ENCODE measurements at places on chromosomes 11 and 22.

GRCh38 chr11:93504110-93505095, 38.8 kb downstream of the SMCO4 start:
- DNase-seq, result no peak

DNA sequence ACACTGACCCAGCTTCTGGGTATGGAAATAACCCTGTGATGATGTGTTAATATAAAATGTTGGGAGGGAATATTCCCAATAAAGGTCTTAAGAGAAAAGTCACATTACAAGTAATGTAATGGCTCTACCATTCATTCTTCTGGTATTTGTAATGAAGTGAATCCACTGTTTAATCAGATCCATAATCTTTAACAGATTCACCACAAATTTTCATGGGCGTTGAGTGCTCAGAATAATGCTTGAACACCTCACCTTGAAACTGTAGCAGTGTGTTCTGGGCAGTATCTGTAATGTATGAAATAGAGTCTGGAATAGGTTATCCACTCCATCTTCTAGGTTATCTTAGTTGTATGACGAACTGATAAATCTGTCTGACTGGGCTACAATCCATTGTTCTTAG, 26.6 kb upstream of the CRTAM start:
- no peak for DNase-seq

GRCh38 chr11:130426223-130426836, 2.1 kb downstream of the ADAMTS8 start:
- DNase-seq, result no peak

- DNase-seq, result no peak
Observed at GRCh38 chr11:123217897-123218296, 22.8 kb upstream of the CLMP start.

- DNase-seq, result peak; percentile 59
Observed at GRCh38 chr11:34358258-34358727, 483 bp upstream of the ABTB2 start.

DNA sequence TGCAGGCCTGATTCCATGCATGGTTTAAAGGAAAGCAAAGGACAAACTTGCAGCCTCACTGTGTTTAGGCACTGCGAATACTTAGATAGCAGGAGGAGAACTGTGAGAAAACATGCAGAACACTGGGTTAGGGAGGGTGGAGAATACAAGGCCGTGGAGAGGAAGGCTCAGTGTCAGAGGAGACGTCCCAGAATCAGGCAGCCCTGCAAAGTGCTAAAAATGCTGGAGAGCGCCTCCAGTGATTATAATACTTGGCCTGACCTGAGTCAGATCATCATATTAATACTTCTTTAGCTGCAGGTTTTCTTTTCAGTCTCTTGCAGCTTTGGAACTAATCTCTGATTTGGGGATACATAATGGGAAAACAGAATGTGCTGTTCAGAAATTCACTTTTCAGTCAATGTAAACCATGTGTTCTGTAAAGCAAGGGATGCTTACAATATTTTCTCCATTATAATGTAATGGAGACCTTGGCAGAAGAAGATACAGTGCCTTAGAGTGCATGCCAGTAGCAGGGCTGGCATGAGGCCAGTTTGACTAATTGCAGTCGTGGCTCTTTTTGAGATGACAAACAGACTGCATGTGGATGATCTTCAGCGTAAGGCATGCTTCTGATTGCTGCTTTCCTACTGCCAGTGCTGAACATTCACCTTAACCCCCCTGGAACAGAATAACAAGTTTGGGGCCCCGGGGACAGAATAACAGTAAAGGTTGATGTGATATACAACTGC, 16.8 kb downstream of the EXT2 start:
- DNase-seq, result no peak

DNA sequence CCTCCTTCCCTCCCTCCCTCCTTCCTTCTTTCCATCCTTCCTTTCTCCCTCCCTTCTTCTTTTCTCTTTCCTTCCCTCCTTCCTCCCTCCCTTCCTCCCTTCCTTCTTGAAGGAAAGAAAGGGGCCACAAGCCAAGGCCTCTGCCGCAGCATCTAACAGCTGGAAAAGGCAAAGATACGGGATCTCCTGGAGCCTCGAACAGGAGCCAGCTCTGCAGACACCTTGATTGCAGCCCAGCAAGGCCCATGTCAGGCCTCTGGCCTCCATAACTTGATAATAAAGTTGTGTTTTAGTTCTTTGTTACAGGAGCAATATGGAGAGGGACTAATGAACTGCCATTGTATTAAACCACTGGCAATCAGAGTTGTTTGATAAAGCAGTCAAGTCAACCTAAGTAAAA, 348.9 kb upstream of the B3GAT1 start:
- no peak for DNase-seq

- no peak for DNase-seq
Observed at GRCh38 chr11:128595775-128596174, 8.4 kb upstream of the ETS1 start.

- no peak for DNase-seq
Observed at GRCh38 chr22:46079093-46079860, 71.0 kb upstream of the PPARA start.

- DNase-seq, result no peak
Observed at GRCh38 chr11:16110886-16111285, 245.5 kb downstream of the SOX6 start.

DNA sequence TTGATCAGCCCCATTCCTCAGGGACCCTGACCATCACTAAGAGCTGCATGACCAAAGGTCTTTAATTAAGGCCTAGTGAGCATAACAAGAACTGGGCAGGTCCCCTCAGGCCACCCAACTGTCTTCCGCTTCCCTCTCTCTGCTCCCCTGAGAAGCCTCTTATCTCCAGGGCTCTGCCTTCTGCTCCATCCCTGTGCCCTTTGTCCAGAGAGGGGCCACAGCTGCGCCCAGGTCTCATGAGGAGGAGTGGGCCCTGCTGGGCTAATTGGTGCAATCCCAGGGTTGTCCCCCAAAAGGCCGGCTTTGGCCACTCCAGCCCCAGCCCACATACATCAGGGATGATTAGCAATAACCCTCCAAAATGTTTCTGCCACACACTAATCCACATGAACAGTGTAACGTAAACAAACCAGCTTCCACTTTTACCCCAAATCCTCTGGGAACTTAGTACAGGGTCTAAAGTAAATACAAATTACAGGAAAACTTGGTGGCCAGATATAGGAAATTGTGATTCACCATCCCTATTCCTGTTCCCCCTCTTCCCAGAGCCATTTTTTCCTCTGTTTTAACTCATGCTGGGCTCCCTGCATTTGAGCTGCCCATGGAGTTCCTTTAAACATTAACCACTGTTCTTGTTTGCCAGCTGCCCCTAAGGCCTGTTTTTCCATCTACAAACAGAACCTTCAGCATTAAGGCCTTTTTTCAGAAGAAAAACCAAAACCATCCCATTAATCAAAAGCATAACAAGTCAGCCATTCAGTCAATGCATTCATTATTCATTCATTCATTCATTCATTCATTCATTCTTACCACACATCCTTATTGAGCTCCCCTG, 34.6 kb upstream of the CAVIN3 start:
- no peak for DNase-seq

DNA sequence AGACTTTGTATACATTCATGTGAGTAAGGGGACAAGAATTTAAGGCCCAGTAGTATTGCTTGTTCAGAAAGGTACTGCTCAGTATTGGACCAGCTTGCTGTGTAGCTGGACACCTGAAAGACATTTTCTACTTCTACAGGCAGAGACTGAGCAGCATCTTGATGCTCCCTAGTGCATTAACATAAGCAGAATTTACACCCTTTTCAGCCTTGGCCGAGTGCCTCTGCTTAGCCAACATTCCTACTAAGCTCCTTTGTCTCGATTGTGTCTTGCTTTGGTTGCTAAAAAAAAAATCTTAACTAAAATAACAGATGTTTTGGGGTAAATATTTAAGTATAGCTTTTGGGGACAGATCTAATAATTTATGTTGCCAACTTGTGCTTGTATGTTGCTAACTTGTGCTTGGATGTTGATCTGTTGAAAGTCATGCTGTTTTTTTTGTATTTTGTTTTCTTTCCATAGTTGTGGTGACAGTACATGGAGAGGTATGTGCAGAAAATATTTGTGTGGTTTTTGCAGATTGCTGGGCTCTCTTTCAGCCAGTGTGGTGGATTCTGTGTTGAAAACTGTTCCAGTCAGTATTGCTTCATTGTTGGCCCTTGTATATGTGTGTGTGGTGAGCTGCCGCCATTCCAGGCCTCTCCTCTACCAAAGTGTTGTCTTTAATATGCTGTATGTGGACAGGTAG, 3.7 kb downstream of the PTS start:
- no peak for DNase-seq

DNA sequence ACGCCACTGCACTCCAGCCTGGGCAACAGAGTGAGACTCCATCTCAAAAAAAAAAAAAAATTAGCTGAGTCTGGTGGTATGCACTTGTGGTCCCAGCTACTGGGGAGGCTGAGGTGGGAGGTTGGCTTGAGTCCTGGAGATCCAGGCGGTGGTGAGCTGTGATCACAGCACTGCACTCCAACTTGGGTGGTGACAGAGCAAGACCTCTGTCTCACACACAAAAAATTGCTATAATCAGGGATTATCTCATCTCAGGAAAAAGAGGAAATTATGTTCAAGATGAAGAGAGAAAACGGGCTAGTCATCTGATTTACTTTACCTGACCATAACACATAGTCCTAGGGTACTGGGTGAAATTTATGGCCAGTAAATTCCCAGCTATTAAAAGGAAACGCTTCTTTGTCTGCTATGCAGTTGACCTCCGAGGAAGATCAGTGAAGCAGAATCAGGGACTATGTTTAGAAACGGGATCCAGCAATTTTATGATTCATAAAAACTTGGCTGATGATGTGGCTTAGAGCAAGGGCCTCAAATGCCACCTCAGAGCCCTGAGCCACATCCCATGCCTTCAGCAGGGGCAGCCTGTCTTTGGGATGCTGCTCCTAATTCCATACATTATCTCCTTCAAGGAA, 386.2 kb downstream of the NTM start:
- DNase-seq, result no peak

DNA sequence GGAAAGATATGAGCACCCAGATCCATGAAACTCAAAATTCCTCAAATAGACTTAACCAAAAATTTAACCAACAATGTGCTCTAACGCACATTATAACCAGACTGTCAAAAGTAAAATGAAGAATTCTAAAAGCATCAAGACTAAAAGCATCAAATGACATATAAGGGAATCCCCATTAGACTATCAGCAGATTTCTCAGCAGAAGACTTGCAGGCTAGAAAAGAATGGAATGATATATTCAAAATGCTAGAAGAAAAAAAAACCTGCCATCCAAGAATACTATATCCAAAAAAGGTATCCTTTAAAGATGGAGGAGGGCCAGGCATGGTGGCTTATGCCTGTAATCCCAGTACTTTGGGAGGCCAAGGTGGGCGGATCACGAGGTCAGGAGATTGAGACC, 117.5 kb upstream of the UBASH3B start:
- no peak for DNase-seq

- peak; percentile 88 for DNase-seq
Observed at GRCh38 chr11:69437001-69437875, 44.2 kb upstream of the LINC01488 start.

DNA sequence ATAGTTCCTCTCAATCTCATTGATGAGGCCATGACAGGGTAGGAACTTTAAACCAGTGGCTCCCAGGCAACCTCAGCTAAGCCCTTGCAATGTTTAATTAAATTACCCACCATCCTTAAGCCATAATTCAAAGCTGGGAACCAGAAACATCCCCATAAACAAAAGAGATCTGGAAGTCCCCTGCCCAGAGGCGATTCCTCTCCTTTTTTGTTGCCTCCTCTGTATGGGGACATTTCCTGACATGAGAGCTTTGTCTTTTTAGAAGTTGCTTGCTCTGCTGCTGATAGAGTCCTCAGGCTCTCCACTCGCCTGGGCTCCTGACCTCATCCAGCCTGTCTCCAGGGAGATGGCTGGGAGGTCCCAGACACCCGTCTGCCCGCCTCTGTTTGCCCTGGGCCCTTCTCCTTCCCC, 3.2 kb downstream of the DTX4 start:
- DNase-seq, result no peak

DNA sequence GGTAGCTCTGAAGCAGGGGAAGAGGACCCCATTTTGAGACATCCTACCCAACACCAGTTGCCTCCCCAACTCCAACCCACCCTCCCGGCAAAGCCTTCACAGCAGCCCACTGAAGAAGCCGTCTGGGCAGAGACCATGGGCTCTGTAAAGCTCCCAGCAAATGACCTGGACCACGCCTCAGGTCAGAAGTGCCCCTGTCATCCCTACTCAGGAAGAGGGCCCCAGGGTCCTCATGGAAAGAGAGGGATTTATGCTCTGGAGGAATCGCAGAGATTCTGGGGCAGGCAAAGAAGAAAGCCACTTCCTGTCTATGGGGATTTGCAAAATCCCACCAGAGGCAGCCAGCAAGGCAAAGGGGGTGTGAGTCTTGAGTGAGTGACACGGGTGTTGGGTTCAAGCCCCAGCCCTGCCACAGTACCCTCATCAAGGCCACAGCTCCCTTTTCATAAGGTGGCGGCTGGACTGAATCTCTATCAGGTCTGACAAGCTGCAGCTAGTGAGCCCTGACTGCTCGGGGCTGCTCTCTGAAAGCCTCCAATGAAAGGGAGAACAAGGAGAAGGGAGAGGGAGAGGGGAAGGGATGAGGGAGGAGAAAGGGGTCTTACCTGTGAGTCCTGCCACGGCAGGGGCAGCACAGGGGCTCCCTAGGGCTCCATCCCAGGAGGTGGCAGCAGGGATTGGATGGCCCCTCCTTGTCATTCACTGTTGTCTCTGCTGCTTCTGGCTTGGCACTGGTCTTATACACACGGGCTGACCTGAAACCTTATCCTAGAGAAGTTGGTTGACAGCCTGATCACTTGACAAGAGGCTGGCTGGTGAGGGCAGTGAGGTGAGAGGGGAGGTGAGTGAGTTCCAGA, at the start of gene UCP3:
Gene UCP3 (minus strand): TSS at position 713 of the 857 bp plus-strand sequence. CDS start 2,043 bp downstream, outside the sequence.
- DNase-seq, result no peak

GRCh38 chr11:28464252-28464867, 356.2 kb downstream of the METTL15 start:
- no peak for DNase-seq

- no peak for DNase-seq
Observed at GRCh38 chr11:107623183-107623582, 32.2 kb downstream of the ELMOD1 start.

DNA sequence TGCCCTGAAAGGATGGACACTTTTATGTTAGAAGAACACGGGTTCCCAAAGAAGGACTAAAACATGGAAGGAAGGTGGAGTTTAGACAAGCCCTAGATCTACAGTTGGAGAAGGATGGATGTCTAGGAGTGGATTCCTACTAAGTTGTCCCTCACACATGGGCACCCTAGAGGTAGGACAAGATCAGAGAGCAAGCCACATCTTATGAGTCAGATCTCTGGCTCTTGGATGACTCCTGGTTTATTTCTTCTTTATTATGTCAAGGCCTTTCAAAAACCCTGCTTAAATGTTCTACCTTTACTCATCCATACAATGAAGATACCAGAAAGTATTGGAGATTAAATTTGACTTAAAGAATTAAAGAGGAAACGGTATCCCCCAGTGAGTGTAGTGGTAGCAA, 34.4 kb downstream of the PRCP start:
- no peak for DNase-seq

- DNase-seq, result no peak
Observed at GRCh38 chr22:24954114-24954463, 1.6 kb downstream of the KIAA1671 start.

DNA sequence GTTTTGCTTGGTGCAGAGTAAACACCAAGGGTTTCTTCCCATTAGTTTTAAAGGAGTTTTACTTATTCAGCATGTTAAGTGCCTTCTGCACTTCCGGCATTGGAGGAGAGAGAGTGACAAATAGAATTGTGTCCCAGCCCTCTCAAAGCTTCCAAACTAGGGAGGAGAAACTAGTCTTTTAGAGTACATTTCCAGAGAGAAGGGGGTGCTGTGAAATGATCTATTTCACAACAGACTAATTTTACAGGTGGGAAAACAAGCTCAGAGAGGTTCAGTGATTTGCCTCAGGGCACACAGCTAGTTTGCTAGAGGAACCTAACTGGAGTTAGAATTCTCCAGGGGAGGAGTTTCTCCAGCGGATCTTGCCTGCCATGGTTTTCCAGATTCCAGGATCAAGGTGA, 12.6 kb downstream of the MPST start:
- no peak for DNase-seq
